ENCODE measurements at places on chromosomes 11 and 22.

GRCh38 chr11:112087212-112087611 is 539 bp downstream of the SDHD start:
- DNase-seq, result no peak

DNA sequence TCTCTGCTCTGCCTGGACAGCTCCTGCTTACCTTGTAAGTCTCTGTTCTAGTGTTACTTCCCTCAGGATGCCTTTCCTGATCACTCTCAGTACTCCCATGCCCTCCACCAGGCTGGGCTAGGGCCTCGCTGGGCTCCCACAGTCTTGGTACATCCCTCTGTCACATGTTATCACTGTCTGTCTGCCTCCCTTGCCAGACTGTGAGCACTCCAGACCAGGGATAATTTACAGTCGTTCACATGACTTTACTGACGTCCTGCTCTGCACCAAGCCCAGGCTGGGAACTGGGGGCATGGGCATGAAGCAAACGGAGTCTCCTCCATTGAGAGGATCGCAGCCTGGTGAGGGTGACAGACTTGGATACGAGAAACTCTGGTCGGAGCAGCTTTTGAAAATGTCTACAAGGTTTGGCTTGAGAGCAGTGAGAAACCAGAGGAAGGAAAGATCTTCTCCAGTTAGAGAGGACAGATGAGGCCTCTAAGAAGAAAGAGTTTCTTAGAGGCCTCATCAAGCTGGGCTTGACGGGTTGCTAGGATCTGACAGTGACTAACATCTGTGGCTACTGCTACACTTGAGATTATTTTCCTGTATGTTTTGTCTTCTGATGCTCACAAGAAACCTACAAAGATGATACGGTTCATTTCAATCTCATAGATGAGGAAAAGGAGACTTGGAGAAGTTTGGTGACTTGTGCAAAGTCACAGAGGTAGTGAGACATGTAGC is 12.5 kb downstream of the USP35 start:
- no peak for DNase-seq

GRCh38 chr11:36135076-36135475 is 154.1 kb downstream of the COMMD9 start:
- DNase-seq, result no peak

- no peak for DNase-seq
Measured at GRCh38 chr11:73752216-73752867, 8.5 kb downstream of the RAB6A start.

DNA sequence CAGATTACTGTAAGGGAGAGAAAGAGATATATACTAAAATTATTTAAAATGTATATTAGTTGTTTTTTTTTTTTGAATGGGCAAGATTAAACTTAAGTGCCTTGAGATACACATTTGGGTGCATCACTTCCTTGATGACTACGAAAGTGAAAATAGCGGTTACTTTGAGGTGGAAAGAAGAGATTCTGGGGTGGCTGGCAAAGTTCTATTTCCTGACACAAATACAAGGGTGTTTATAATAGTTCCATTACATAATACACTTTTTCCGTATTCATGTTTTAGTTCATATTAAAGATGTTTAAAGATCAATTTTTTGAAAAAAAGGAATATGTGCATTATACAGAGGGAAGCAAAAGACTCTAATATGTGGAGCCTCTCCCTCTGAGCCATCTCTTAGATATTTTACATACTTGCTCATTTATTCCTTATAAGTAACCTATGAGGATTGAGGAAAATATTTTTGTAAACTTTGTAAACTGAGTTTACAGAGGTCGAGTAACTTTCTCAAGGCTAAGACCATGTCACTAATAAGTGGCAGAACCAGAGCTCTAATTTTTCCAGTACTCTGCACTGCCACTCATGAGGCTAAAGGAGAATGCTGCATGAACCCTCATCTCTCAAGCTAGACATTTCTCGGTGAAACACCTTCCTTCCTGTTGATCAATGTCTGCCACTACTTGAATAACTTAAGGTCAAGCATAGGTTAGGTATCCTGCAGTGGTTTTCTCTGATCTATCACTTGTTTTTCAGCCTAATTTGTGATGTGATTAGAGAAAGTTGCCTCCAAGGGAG is 58.6 kb downstream of the DDIAS start:
- no peak for DNase-seq

DNA sequence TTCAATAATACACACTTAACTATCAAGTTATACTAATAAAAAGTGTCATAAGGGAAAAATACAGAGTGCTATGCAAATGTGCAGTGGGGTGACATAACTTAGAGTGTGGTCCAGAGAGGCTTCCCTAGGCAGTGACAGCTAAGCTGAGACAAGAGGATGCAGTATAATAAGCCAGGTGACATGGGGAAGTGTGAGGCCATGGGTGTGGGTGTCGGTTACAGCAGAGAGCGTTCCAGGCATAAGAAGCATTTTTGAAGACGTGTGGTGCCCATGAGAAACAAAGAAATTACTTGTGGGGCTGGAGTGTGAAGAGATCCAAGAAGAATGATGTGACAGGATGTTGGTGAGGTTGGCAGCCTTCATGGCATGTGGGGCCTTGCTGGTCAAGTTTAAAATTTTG is 78.1 kb upstream of the PICALM start:
- no peak for DNase-seq

DNA sequence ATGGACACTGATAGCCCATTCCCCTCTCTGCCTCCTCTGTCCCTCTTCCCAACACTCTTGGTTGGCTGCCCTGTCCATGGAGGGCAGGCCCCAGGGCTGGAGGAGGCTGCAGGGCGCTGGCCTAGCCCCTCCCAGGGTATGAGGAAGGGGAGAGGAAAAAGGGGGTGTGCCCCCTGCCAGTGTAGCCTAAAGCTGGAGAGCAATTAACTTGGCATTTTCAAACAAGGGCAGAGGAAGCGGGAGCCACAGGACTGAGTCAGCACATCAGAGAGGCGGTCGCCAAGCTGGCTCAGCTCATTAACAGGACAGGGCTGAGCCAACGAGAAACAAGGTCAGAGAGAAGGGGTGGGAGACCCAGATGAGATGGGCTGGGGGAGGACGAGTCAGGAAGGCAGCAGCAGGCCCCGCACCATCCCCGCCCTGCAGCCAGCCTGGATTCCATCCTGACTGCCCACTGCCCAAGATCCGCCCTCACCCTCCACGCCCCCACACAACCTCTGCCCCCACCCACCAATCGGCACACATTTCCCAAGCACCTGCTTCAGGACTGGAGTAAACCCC is 76.3 kb downstream of the BUD13 start:
- no peak for DNase-seq

GRCh38 chr22:23862103-23862502 is 4.4 kb downstream of the SLC2A11 start:
- DNase-seq, result peak; percentile 27

DNA sequence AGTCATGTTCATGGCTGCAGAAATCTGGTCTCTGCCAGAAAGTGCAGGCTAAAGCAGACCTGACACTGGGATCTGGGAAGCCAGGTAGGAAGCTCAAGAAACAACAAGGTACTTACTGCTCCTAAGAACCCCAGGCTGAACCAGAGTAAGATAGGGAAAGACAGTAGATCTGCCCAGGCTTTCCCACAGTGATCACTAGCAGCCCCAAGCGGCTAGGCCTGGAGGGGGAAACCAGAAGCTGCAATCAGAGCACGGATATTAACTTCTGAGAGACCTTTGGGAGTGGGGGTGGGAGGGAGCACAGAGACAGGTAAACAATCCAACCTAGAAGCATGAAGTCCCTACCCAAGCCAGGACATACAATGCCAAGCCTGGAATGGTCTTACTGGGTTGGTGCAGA is 135.2 kb upstream of the C11orf58 start:
- DNase-seq, result no peak

GRCh38 chr11:78691215-78691614 is 116.6 kb upstream of the NARS2 start:
- DNase-seq, result no peak

DNA sequence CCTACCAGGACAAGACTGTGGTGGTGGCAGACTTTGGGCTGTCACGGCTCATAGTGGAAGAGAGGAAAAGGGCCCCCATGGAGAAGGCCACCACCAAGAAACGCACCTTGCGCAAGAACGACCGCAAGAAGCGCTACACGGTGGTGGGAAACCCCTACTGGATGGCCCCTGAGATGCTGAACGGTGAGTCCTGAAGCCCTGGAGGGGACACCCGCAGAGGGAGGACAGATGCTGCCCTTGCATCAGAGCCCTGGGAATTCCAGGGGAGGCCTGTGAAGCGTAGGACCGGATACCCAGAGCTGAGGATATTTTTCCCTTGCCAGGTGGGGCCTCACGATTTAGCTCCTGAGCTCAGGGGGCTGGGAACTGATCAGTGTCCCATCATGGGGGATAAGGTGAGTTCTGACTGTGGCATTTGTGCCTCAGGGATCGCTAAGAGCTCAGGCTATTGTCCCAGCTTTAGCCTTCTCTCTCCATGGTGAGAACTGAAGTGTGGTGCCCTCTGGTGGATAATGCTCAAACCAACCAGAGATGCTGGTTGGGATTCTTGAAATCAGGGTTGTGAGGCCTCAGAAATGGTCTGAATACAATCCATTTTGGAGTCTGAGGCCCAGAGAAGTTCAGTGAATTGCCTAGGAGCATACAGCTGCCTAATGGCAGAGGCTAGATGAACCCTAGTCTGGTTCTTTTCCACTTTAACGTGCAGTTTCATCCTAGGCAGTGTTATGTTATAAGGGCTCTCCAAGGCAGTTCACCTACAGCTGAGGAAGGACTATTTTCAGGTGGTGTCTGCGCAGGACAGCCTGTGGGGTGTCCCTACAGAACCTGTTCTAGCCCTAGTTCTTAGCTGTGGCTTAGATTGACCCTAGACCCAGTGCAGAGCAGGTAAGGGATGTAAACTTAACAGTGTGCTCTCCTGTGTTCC is 19.5 kb downstream of the PIK3IP1 start:
- DNase-seq, result peak; percentile 39

GRCh38 chr11:2562890-2563212 is 118.0 kb downstream of the KCNQ1 start:
- DNase-seq, result no peak

DNA sequence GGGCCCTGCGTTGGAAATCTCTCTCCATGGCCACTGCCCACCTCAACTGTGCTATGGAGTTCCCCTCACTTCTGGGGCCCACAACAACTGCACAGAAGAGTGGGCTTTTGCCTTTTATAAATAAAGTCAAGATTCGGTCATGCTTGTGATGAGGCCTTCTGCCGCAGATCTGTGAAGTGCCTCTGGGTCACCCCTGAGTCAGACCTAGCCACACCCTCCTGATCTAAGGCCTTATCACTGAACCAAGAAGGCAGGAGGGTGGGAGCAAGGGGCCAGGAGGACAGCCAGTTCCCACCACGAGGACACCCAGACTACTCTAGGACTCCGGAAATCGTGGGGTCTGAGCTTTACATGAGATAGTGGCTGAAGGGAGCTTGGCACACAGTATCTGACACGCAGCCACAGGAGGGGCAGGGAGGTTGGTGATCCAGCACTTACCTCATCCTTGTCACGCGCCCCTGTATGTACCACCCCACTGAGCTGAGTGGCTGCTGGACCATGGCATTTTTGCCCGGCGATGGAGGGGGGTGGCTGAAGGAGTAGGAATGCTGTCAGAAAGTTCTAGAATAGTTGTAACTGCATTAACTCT is 115.7 kb downstream of the ABTB2 start:
- no peak for DNase-seq

DNA sequence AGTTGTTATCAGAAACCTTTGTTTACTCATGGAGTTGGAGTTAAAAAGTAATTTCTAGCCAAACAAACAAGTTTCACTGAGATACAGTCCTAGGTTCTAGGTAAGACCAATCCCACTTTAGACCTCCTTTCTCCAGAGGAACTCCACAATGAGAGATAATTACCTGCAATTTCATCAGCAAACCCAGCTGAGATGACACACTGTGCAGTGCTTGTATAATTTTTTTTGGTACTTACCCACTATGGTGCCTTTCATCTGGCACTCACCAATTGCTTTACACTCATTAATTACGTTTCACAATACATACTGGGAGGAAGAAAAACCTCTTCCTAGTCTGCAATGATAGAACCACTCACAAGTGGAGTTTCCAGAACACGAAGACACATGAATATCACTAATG is 1.8 kb upstream of the MUC15 start:
- DNase-seq, result no peak

- no peak for DNase-seq
Measured at GRCh38 chr22:42747701-42748513, 27.2 kb upstream of the A4GALT start.

DNA sequence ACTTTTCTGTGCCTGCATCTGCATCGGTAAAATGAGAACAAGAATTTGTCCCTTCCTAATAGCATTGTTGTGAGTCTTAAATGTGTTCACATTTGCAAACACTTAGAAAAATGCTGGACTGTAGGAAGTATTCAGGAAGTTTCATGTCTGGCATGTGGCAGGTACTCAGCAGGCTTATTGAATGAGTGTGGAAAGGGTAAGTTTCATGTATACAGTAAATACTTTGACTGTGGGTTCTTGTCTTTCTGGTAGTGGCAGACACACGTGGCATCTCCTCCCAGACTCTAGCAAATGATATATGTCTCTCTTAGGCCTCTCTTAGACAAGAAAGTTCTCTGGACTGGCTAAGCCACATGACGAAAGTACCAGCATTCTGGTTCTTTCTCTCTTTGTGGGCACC is 179.2 kb downstream of the C11orf91 start:
- no peak for DNase-seq

DNA sequence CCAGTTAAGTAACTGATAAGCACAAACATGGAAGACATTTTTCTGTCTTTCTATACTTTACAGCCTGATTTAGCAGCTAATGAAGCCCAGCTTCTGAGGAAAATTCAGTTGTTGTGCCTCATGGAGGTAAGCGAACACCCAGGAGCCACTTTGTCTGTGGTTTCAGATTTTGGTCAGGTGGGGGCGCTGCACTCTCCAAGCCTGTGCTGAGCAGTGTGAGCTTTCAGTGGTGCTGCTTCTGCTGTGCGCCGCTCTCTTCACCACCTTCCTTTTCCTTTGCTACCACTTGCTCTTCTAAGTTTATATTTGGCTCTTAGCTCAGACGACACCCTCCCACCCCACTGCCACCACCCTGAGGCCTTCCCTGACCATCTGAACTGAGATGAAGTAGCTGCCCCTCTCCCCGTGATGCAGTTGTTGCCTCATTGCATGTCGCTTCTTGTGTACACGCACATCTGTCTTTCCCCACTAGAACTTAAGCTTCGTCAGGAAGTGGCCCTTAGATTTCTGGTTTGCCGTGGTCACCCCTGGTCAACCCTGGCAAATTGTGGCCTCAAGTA is 14.0 kb downstream of the PSMD13 start:
- peak; percentile 80 for DNase-seq

DNA sequence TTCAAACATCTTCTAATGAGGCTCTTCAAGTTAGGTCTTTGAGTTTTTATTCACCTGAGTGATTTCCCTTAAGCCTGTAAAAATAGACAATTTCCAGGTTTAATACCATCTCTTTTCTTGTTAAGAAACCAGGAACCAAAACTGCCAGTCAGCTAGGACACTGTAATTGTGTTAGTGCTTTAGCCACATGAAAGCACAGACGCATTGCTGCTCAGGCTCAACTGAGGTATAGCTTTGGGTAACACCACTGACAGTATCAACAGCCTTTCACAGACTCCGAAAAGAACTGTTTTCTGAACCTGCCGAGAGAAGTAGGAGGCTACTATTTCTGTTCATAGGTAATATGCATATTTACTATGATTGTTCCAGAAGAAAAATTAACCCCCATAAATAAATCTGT is 768.7 kb downstream of the ETS1 start:
- DNase-seq, result no peak

DNA sequence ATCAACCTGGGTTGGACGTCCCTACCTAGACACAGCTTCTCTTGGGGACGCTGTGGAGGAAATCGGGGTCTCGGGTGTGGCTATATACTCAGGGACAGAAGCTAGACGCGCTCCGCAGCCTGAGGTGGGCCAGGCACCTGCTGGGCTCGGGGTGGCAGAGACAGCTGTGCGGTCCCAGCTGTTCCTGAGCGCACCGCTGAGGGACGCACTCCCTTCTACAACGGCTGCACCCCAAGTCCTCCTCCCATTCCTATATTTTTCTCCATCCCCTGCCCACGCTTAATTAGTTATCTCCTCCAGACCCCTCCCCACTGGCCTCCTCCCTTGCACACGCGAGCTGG is 188 bp upstream of the MTNR1B start:
- DNase-seq, result no peak
